Neural crest cell (in vitro differentiated cells): ENCODE measurements at places on chromosomes 12 and 14.

DNA sequence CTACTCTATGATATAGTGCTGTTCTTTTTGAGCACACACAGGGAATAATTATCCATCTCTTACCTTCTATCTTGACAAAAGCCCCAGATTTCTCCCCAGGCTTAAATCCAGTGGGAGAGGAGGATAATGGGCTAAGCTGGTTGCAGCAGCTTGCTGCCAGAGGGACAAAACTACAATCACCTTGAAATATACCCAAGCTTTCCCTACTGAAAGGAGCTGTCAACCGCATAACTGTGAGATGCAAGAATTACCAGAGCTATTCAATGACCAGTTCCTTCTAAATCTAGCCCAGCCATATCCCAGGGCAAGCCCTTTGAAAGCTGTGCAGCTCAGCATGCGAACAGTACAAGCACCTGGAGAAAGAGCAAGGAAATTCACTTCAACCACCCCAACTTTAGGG lies 943 bp upstream of the MGAT4C start:
- H3K4me1 ChIP-seq, result peaks cover 7% of the 10 kb centered on the region
- no peaks in the 10 kb centered on the region for H3K27me3 ChIP-seq
- H3K4me3 ChIP-seq, result no peak overlapping the region
- H3K27ac ChIP-seq, result no peak overlapping the region

DNA sequence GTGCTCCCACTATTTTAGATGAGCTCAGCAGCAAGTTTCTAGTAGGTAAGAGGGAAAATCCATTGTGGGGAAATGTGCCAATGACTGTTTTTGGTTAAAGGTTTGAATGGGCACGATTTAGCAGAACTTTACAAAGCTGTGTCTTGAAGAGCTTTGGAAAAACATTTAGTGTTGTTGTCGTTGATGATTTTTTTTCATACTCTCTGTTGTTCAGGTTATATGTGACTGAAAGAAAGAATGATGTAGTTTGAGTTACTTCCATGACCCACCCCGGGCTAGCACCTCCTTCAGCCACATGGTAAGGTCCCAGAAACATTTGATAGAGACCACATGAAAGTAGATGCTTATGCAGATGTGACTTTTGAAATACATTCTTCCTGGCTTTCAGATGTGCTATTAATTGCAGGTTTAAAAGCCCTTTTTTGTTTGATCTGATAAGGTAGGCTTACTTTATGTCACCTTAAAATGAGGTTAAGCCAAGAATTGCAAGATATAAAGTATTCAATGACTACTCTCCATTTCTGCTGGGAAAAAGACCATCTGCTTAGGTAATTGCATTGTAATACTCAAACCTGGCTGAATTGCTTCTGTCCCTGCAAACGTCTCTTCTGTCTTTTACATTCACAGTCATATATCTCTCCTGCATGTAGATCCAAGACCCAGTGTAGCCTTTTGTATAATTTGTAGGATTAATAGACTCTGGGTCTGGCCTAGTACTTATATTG lies 250.6 kb downstream of the RGS6 start:
- H3K36me3 ChIP-seq, result no peaks in the 10 kb centered on the region
- H3K27me3 ChIP-seq, result no peaks in the 10 kb centered on the region
- no peak overlapping the region for H3K4me3 ChIP-seq
- DNase-seq, result no peak

- no peak overlapping the region for H3K4me3 ChIP-seq
- H3K27me3 ChIP-seq, result peaks cover 57% of the 10 kb centered on the region
- peaks cover 10% of the 10 kb centered on the region for H3K4me1 ChIP-seq
- H3K27ac ChIP-seq, result no peak overlapping the region
Measured at GRCh38 chr14:101451166-101451565, 110.1 kb upstream of the DIO3 start.

DNA sequence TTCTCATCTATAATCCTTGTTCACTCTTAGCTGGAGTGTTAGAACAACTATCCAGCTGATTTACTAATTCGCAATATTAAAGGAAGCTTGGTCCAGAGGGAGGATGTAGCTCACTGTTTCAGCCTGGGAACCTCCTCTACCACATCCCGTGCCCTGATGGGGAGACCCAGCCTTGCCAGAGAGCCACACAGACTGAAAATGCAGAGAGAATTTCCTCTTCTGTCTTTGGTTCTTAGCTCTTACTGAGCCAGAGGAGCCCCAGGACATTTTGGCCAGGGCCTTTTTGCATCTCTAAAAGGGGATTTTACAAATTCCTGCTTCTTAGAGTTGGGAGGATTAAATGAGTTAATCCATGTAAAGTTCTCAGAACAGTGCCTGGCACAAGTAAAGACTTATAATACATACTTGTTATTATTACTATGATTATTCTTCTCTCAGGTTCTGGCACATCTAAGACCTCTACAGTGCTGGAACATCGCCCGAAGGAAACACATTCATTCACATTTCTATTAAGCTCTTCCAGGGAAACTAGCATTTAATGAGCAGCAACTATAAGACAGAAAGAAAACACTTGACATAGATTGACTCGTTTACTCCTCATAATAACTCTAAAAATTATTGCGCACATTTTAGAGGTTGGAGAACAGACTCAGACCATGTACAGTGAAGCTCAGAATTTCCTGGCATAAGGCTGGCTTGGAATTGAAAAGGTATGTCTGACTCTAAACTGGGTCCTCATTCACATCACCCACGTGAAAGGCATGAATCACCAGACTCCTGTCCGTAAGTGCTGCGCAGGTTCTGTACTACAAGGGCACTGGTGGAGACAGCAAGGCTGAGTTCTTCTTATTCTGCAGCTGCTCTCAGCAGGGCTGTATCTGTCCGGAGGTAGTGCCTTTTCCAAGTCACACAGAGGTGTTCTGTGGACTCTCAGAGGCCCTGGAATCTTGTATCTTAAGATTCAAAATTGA lies 27.8 kb upstream of the AEBP2 start:
- no peaks in the 10 kb centered on the region for H3K27me3 ChIP-seq
- H3K4me3 ChIP-seq, result no peak overlapping the region
- no peaks in the 10 kb centered on the region for H3K36me3 ChIP-seq
- no peak for DNase-seq
- peaks cover 10% of the 10 kb centered on the region for H3K4me1 ChIP-seq
- peak overlapping the region; percentile 28 for H3K27ac ChIP-seq
